ENCODE measurements at places on chromosomes 6 and 20.

DNA sequence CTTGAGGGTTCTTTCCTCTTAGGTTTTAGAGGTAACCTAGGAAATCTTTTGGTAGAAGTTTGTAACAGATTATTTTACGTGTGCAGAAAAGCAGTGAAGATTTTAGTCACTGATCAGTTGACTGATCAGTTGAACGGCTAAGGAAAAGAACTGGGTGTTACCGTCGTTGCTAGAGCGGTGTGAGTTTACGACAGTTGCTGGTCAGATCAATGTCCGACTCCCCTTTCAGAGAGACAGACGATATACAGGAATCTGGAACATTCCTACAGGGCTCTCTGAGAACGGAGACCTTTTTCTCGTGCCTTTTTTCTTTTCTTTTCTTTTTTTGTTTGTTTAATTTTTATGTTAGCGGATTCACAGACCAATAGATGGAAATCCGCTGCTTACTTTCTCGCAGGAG is 132.1 kb upstream of the ZNF184 start:
- no peak for DNase-seq

DNA sequence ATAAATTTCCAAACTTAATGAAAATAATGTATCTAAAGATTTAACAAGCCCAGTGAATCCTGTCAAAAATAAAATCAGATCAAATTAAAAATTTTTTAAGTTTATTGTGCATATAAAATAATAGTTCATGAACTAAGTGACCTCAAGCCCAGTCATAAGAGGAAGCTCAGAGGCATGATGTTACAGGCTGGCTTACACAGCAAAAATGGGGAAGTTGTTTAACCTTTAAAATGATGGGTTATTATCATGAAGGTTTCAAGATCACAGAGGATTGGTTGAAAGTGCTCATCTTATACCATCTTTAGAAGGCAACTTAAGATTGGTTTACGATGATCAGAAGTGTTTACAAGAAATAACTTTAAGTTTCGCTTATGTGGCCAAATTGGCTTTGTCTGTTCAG is 102.5 kb downstream of the PAK5 start:
- DNase-seq = no peak

GRCh38 chr6:118667988-118668387 is 16.6 kb upstream of the CEP85L start:
- DNase-seq = no peak

DNA sequence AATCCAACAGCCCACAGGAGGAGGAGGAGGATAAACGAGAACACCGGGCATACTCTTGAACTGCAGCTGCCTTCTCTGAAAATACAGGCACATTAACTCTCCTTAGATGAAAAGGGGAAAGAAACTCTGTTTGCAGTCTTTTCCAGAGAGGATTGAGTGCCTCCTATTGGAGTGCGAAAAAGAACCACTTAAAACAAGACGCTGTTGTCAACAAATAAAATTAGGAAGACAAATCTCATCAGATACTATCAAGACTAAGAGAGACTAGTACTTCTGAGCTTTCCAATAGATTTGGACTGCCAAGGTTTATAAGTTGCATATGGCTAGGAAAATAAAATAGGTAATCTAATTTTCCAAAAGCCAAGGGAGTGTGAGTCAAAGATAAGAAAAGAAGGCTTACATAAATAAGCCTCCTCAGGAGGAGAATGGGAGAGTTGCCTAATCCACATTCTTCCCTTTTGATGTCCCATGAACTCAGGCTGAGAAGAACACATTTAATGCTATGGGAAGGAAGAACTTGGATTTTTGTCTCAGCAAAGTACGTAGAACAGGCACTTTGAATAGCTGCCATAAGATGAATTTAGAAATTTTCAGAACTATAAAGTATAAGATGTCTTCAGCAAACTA is 154.7 kb downstream of the ARHGAP18 start:
- DNase-seq = no peak

- DNase-seq = no peak
Measured at GRCh38 chr6:56359201-56359899, 112.0 kb upstream of the COL21A1 start.

GRCh38 chr6:43142101-43142500 is 29.0 kb upstream of the SRF start:
- DNase-seq = no peak

- DNase-seq = peak; percentile 91
Measured at GRCh38 chr20:51360451-51361201, 181.9 kb downstream of the NFATC2 start.

Data from hepatic stellate cell (primary cell).